Choroid plexus epithelial cell (primary cell): ENCODE measurements at places on chromosomes 4 and X.

- DNase-seq: no peak
These were observed 2.8 kb downstream of the EGF start for GRCh38 chr4:109915385-109916026.

DNA sequence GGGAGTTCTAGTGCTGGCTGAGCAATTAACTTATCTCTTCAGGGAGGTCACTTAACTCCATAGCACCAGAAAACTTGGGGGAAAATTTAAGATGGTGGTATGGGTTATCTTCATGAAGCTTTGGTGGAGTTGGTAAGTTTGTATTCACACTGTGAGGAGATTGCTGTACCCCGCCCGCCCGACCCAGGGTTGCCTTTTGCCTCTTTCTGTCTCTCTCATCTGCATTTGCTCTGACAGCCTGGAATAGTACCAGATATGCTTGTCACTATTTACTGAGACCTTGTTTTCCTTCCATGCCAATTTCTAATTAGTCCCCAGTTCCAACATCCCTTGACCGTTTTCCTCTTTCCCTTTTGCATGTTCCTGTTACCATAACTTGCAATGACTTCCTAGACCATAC, 33.1 kb upstream of the ARHGEF9 start:
- no peak for DNase-seq

GRCh38 chr4:147933316-147933715, 201.4 kb downstream of the ARHGAP10 start:
- DNase-seq: peak; percentile 37

DNA sequence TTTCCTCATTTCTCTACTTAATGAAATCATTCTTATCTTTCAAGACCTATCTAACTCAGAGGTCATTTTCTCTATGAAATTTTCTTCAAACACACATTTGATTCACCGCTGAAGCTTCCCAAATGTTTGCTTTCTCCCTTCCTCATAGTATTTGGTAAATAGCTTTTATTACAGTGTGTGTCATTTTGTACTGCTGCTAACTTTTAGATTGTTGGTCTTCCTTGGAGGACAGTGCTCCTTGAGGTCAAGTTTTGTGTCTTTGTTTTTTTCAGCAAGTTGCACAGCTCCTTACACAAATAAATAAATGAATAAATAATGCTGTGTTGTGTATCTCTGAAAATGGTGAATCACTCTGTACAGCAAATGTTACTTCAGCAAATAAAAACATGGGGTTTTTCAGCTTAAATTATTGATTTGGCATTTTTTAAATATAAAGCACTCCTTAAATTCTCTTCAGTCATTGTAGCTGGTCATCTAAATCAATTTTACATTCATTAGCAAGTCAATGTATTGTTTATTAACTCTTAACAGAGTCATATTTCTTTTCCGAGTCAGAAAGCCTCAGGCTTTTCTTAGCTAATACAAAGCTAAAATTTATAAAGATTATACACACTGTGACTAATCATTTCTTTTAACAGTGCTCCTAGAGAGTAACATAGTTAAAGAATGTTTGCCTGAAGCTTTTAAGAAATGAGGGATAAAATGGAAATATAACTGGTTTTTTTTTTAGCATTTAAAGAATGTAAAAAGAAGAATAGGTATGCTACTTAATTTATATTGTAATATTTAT, 30.1 kb upstream of the MAD2L1 start:
- DNase-seq: no peak

DNA sequence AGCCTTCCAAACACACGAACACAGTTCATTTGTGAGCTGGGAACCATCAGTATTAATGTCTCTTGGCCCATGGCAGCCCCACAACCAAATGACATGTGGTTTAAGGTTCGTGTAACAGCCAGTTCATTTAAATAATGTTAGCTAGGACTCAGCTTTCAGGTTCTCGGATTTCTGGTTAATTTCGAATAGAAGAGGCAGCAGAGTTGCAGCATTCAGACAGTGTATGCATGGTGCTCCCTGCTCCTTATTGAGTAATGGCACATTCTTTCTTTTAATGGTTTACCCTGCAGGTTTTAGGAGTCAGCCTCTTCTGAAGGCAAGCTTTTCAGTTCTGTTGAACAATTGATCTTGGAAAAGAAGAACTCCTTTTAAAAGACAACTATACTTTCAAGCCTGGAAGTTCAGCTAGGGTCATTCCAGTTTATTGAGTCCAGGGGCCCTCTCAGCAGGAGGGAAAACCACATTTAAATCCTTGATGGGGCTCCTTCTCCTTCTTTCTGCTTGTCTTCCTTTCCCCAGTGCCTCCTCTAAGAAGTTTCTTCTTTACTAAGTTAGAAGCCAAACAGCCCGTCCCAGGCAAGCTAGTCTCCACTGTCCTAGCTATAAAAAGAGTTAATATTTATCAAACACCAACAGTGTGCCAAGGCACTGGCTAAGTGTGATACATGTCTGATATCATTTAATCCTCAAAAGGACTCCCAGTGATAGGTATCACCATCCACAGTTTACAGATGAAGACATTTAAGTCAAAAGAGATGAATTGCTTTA, 5.0 kb upstream of the RNF175 start:
- peak; percentile 45 for DNase-seq

- no peak for DNase-seq
These were observed 65.5 kb downstream of the SH3RF1 start for GRCh38 chr4:169205075-169205743.

GRCh38 chrX:133921764-133922389, 63.5 kb downstream of the GPC3 start:
- DNase-seq: peak; percentile 34

GRCh38 chrX:114097427-114097826, 486.5 kb upstream of the HTR2C start:
- DNase-seq: no peak

DNA sequence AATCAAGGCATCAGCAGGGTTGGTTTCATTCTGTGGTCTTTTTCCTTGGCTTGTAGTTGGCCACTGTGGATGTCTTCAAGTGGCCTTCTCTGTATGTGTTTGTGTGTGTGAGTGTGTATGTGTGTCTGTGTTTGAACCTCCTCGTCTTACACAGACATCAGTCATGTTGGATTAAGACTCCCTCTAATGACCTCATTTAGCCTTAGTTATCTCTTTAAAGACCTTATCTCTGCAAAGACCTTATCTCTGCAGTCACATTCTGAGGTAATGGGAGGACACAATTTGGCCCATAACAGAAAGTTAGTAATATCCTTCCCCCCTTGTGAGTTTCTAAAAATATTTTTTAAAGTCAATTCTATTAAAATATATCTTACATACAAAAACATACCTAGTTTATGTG, 126.7 kb downstream of the EMCN start:
- no peak for DNase-seq

- peak; percentile 89 for DNase-seq
These were observed 100.8 kb downstream of the SPIN4 start for GRCh38 chrX:63250253-63250868.

GRCh38 chrX:15797707-15798106, 7.4 kb downstream of the ZRSR2 start:
- no peak for DNase-seq

GRCh38 chr4:72209600-72209999, 177.8 kb downstream of the NPFFR2 start:
- DNase-seq: no peak

GRCh38 chr4:89164400-89164799, 53.1 kb downstream of the TIGD2 start:
- no peak for DNase-seq

DNA sequence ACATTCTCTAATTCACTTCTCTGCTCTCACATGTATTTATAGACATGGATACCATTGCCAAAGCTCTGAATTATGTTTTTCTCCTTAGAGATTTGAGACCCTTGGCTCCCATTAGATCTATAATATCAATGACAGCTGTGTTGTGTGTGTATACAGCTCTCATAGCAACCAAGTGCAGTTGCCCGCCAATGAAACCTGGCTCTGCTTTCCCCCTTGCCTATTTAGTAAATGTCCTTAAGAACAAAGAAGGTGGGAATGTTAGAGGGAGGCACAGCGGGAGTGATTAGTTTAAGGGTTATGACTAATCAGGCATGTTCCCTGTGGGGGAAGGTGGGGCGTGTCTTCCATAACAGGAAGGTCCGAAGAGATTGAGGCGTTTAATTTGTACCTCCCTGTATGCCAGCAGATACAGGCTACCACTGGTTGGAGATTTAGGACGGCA, 100.5 kb upstream of the TBC1D9 start:
- peak; percentile 67 for DNase-seq

DNA sequence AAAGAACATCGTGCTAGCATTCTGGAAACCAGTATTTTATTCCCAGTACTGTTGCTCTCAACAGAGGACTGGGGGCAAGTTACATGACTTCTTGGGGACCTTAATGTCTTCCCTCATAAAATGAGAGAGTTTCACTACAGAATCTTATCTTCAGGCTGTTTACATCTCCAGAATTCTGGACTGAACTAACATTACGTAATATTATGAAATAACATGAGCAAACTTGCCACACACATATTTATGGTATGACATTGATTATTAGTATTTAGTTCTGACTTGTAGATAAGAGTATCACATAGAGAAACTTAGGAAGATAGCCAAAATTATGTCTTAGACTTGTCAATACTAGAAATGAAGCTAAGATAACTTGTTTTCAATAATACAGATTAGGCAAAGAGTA, 68.0 kb downstream of the NFKB1 start:
- DNase-seq: peak; percentile 74
